ENCODE measurements at places on chromosomes 1 and 21.

DNA sequence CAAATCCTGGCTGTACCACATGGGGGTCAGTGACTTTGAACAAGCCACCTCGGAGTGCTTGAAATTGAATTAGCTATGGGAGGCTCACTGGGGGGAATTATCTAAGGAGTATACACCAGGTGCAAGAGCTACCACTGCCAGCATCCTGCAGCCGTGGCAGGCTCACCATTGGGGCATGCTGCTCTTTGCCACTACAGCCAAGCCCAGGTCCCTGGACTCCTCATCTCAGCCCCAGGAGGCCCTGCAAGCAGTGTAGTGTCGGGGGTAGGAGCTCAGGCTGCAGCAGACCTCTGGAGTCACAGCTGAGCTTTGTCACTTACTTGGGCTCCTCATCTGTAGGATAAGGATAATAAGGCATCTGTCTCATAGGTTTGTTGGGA is 35.3 kb downstream of the ACOT11 start:
- DNase-seq = no peak

DNA sequence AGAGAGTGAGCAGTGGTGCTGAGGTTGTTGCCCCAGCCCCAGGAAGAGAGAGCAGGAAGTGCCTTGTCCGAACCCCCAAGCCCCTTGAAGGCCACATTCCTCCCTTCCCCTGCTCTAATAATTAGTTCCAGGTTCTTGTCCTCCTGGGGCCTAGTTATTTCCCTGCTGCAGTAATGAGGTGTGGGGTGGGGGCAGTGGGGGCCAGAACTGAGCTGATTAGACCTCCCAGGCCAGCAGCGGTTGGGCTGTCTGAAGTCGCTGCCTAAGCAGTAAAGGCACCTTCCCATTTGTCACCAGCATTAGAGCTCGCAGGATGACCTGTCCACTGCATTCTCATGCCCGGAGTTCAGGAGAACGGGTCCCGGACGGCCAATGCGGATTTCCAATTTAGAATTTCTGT is 186.5 kb upstream of the CSF3R start:
- no peak for DNase-seq

GRCh38 chr1:117067533-117068370 is 7.6 kb downstream of the TTF2 start:
- no peak for DNase-seq

GRCh38 chr1:76463849-76464248 is 389.3 kb downstream of the ST6GALNAC3 start:
- DNase-seq = no peak

- DNase-seq = no peak
Measured at GRCh38 chr1:222126052-222126451, 384.2 kb upstream of the DUSP10 start.

DNA sequence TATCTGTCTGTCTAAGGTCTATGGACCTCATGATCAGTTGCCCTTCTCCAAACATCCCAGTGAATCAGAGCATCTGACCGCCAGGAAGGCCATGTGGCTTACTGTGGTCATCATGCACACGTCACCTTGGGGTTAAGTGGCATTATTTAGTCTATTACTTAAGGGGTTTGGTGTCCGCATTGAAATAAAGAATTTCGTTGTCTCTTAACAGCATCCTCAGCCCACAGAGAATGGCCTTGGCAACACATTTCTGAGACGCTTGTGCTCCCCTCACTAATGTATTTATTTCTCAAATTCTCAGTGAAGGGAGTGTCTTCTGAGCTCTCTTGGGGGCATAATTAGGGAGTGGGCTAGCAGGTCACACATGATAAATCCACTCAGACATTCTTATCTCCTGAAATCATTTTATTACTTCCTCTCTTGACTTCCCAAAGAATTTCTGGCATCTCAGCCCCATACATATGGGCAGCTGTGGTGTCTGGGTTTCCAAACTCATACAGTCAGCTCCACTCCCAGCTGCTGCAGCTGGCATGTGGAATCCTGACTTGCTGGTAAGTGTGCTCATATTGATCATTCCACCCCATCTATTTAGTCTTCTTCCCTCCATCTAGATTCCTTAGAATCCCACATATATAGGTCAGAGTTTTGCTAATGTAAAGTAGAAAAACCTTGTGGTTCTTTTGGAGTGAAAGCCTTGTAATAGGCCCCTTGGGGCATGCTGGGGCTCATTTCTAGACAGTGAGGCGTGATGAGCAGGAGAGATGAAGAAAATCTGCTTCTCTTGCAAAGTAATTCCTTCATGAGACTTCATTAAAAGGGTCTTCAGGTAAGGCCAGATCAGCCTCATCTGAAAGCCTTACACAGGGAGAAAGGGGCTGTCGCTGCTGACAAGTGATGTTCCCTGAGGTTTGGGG is 110.5 kb downstream of the HHAT start:
- no peak for DNase-seq

GRCh38 chr1:219086956-219087469 is 86.7 kb upstream of the LYPLAL1 start:
- no peak for DNase-seq

GRCh38 chr1:109078317-109078716 is 2.5 kb upstream of the TAF13 start:
- no peak for DNase-seq

GRCh38 chr1:64320470-64320869 is 117.0 kb downstream of the UBE2U start:
- no peak for DNase-seq

- DNase-seq = no peak
Measured at GRCh38 chr1:182217967-182218366, 156.5 kb upstream of the ZNF648 start.

- DNase-seq = no peak
Measured at GRCh38 chr21:45297329-45297728, 9.6 kb upstream of the POFUT2 start.

DNA sequence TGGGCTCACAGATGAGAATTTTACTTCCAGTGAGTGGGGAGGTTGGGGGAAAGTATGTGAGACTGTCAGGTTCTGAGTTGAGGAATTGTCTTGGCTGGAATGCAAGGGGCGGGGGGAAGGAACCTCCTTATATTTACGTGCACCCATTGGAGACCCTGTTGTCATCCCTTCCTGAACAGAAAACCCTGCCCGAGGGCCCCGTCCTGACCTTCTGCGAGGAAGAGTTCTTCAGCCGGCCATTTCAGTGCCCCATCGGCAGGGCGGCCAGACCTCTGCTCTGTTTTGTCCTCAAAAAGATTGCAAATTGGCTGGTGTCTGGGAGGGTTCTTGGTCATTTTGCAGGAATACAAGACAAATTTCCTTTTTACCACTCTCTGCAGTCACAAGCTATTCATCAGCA is 7.1 kb downstream of the KIF26B start:
- no peak for DNase-seq

DNA sequence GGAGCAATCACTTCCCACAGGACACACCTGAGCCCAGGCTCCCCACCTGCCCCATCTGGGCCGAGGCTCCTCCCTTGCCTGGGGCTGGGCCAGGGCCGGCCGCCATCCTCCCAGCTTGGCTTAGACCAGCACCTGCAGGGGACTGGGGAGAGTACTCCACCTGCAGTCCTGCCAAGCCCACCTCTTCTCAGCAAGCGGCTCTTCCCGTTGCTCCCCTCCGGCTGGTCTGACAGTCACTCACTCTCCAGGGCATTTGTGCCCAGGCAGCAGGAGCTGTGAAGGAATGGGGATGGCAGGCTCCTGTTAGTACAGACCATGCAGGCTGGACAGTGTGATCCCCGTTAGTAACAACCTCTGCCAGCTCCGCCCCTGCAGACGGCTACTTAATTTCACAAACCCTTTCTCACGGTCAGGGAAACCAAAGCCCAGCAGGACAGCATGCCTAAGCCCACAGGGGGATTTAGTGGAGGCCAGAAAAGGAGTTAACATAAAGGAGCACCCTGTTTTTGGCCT is at the start of gene FYB2:
TSS of gene FYB2 (minus strand) at position 18 of the 513 bp plus-strand sequence. CDS start 114 bp downstream, outside the sequence.
- DNase-seq = no peak

GRCh38 chr1:114334297-114334696 is 176.7 kb downstream of the TRIM33 start:
- DNase-seq = no peak

GRCh38 chr1:15224259-15224869 is 22.7 kb upstream of the FHAD1 start:
- DNase-seq = no peak

- DNase-seq = peak; percentile 17
Measured at GRCh38 chr1:205748403-205749233, 1.4 kb downstream of the NUCKS1 start.

GRCh38 chr1:246160905-246161304 is 346.2 kb downstream of the SMYD3 start:
- DNase-seq = no peak

GRCh38 chr1:107662971-107663370 is 302.0 kb downstream of the VAV3 start:
- no peak for DNase-seq

DNA sequence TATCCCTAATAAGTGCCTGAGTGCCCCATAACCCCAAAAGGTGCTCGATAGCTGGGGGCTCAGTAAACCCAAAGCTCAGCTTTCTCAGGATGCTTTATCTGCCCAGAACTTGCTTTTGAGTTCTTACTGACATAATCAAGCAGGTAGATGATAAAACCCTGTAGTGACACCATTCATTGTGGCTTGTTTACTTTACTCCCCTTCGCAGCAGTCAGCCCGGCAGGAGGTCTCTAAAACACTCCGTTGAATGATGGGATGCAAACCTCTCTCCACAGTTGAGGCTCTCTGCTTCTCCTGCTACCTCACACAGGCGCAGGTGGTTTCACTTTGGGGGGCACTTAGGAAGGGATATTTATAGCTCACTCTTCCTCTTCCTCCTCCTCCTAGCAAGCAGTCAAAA is 349.4 kb downstream of the HLX start:
- DNase-seq = no peak

GRCh38 chr1:222936042-222936441 is 121.2 kb downstream of the DISP1 start:
- DNase-seq = no peak

- DNase-seq = no peak
Measured at GRCh38 chr1:89001510-89001909, 9.1 kb upstream of the KYAT3 start.

DNA sequence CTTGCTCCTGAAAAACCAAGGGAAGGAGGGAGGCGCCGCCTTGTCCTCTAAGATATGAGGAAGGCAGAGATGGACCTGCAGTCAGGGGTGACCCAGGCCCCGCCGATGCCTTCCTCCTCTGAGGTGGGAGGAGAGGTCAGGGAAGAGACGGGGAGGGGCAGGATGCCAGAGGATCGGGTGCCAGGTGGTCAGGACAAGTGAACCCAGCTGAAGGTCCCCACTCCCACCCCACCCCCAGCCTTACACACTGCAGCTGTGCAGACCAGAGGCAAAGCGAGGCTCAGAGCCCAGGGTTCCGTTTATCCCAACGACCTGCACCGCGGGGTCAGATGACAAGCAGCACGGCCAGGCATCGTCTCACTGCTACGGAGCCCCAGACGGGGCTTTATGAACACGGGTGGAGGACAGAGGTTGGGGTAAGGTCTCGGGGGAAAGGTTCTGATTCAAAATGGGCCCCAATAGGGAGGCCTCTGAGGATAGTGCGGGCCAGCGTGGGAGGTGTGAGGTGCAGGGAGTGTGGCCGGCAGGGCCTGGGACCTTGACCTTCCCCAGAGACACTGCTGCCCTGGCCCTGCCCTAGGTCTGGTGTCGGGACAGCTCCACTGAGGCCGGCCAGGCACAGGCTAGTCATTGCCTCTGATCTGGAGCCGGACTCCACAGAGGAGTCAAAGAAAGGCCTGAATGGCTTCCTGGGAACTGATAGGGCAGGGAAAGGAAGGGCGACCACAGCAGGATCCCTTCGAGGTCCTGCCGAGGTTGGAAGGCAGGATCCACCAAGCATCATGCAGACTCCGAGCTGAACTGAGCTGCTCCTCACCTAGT is 112.4 kb downstream of the WDR4 start:
- no peak for DNase-seq

- no peak for DNase-seq
Measured at GRCh38 chr1:150127464-150127863, 22.3 kb upstream of the PLEKHO1 start.

DNA sequence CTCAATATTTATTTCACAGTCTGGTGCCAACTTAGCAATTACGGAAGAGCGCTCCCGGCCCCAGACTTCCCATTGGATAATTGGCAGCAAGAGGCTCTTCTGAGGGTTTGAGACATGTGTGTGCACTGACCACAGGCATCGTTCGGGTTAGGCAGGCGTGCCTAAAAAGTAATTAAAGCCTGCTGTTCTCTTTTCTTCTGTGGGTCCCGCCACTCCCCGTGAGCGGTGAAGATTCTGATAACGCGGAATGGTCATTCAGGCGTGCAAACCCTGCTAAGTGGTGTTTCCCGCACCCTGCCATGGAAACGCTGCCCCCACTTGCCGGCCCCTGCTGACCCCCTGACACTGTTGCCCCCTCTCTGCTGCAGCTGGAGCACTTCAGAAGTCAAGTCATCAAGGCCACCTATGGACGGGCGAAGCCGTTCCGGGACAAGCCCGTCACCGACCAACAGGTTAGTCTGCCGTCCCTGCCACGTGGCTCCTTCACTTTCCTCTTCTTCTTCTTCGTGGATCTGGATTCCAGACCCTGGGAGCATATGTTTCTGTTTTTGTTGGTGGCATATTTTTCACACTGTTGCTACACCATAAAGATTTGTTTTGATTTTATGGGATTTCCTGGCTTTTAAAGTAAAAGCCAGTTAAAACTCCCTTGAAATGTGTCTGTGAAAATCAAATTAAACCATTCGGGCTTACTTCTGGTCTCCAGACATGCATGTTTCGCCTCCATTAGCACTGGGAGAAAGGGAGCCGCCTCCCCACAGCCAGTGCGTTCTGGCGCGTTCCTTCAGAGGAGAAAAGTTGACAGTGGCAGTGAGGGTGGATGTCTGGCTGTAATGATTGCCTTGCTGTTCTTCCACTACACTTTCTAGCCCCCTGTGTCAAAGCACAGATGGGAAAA is 79.9 kb downstream of the FHAD1 start:
- no peak for DNase-seq

DNA sequence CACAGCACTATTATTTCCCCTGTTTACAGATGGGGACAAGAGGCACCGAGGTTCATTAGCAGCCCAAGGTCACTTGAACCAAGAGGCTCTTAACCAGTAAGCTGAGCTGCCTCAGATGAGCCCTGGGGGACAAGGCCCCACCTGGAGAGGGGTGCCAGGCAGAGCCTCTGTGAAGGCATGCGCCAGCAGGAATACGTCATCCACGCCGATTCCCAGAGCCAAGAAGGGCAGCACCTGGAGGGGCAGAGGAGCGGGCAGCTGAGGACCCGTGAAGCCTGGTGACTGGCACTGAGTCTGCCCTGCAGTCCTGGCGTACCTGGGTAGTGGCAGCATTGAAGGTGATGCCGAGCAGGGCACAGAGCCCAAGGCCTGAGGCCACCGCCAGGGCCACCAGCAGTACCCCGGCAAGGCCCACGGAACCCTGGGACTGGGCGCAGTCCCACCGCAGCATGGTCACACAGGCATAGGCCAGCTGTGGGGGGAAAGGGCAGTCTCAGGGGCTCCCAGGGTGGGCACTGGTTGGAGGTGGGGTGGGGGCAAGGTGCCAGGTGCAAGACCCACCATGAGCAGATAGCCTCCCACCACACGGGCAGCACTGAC is 14.1 kb downstream of the PTCH2 start:
- no peak for DNase-seq

GRCh38 chr1:33175865-33176264 is 6.0 kb downstream of the TRIM62 start:
- no peak for DNase-seq

- no peak for DNase-seq
Measured at GRCh38 chr1:22761821-22762220, 51.2 kb downstream of the EPHB2 start.

- DNase-seq = no peak
Measured at GRCh38 chr21:14070049-14070893, 140.5 kb downstream of the LIPI start.
